Kidney (tissue), 22 donors: ENCODE measurements at places on chromosomes 1 and 21. TPM values are rescaled to one million over a fixed set of nuclear protein-coding genes. Genes with fewer than 3 reads are reported as not detected.
A peak's percentile ranks its signal among the peaks of the same experiment; 100 is the strongest.

The CELA2B gene
- not detected for total RNA-seq

The PODN gene
- 8.1 TPM for total RNA-seq

DNA sequence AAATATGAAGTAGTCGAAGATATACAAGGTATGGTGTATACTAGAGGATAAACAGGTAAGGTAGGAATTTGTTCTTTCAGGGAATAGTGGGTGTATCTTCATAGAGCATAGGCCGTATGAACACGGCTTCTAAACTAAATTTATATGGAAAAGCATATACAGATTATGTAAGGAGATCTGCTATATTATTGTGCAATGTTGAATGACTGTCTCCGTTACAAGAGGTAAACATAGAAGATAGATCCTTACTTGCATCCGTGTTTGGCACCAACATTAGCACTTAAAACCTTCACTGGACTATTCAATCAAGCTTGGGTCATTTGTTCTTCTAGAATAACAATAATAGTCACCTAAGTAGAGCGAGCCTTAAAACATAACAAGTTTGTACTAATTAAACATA lies 45.9 kb downstream of the CLEC20A start:
- no peak for DNase-seq
- no peak overlapping the region for H3K27ac ChIP-seq
- H3K4me3 ChIP-seq = no peak overlapping the region
- no peaks in the 10 kb centered on the region for H3K4me1 ChIP-seq
- no peaks in the 10 kb centered on the region for H3K27me3 ChIP-seq
- H3K36me3 ChIP-seq = peaks cover 2% of the 10 kb centered on the region

- no peaks in the 10 kb centered on the region for H3K27me3 ChIP-seq
- no peak overlapping the region for H3K4me3 ChIP-seq
- H3K27ac ChIP-seq = peak overlapping the region; percentile 79
- H3K4me1 ChIP-seq = peaks cover 35% of the 10 kb centered on the region
- peak; percentile 88 for DNase-seq
Observed at GRCh38 chr1:21909787-21910503, 27.2 kb downstream of the HSPG2 start.

GRCh38 chr1:201419256-201419655 lies 2.3 kb downstream of the TNNI1 start:
- no peaks in the 10 kb centered on the region for H3K4me1 ChIP-seq
- no peak for DNase-seq
- H3K4me3 ChIP-seq = no peak overlapping the region
- H3K36me3 ChIP-seq = no peaks in the 10 kb centered on the region
- no peak overlapping the region for H3K27ac ChIP-seq
- no peaks in the 10 kb centered on the region for H3K27me3 ChIP-seq

DNA sequence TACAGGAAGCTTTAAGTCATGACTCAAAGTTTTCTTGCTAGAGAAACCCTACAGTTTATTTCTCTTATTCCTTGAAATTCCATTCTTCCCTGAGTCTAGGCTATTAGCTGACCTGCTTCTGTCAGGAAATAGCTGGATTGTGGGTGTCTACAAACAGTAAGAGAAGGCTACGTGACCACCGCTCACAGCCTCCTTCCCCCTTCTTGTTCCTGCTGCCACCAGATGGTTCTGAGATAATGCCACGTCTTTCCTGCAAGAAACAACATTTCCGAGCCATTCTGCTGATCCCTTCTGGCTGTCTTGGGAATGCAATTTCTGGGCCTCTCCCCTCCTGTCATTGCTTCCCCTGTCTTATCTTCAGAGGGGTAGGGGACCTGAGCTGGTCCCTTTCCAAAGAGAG lies 128.9 kb upstream of the SGIP1 start:
- no peak overlapping the region for H3K4me3 ChIP-seq
- DNase-seq = no peak
- H3K4me1 ChIP-seq = no peaks in the 10 kb centered on the region
- H3K27ac ChIP-seq = no peak overlapping the region
- no peaks in the 10 kb centered on the region for H3K36me3 ChIP-seq
